Activated T-helper 1 cell treated with anti-CD3 and anti-CD28 coated beads, Interleukin-12 subunit alpha, Interleukin-12 subunit beta, Interleukin-2, Interleukin-4 antibody, amounts not matched to agents 30 ng/mL and 10 ng/mL and 1 ng/mL, durations not matched to agents 14 hours and 24 hours and 36 hours (primary cell): ENCODE measurements at places on chromosomes 1 and 21.

- H3K36me3 ChIP-seq, result no peaks in the 10 kb centered on the region
- no peaks in the 10 kb centered on the region for H3K4me1 ChIP-seq
- no peak overlapping the region for H3K4me3 ChIP-seq
- H3K27ac ChIP-seq, result no peak overlapping the region
- H3K27me3 ChIP-seq, result no peaks in the 10 kb centered on the region
Measured at GRCh38 chr1:71303617-71304041, 222.8 kb upstream of the ZRANB2 start.

GRCh38 chr1:110340207-110340468 lies 961 bp downstream of the RBM15 start:
- H3K36me3 ChIP-seq, result peaks cover 46% of the 10 kb centered on the region
- H3K4me1 ChIP-seq, result peaks cover 62% of the 10 kb centered on the region
- H3K4me3 ChIP-seq, result no peak overlapping the region
- H3K27me3 ChIP-seq, result no peaks in the 10 kb centered on the region
- H3K27ac ChIP-seq, result no peak overlapping the region
- DNase-seq, result no peak

GRCh38 chr1:96376846-96377245 lies 344.7 kb upstream of the PTBP2 start:
- no peaks in the 10 kb centered on the region for H3K27me3 ChIP-seq
- no peak overlapping the region for H3K4me3 ChIP-seq
- H3K36me3 ChIP-seq, result no peaks in the 10 kb centered on the region
- no peaks in the 10 kb centered on the region for H3K4me1 ChIP-seq
- no peak for DNase-seq

DNA sequence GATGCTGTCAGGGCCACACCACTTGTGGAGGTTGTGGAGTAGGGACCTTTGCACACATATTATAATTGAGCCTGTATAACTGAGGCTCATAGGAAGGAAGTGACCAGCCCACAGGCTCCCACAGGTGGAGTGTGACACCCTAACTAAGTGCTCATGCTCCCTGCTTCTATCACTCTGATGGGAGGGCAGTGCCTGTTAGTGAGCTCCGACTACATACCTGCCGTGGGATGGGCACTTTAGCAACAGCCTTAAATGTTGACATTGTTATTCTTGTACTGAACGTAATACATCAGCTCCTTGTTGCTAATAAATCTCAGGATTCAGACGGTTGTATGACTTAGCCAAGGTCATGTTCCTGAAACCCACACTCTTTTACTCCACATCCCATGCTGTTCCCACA lies 58.0 kb downstream of the BEND5 start:
- H3K27ac ChIP-seq, result no peak overlapping the region
- H3K4me3 ChIP-seq, result no peak overlapping the region
- no peaks in the 10 kb centered on the region for H3K27me3 ChIP-seq
- H3K4me1 ChIP-seq, result no peaks in the 10 kb centered on the region
- no peaks in the 10 kb centered on the region for H3K36me3 ChIP-seq

DNA sequence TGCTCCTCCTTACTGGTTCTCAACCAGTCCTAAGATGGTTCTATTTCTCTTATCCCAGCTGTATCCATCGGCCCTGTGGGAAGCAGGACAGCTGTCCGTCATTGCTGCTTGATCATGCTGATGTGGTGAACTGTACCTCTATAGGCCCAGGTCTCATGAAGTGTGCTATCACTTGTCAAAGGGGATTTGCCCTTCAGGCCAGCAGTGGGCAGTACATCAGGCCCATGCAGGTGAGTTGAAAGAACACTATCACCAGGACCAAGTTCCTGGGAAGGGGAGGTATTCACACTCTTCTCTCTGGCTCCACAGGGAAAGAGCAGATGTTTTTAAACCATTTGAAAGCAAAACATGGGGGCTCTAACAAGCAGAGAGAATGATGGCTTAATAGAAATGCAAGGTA lies 302.6 kb downstream of the PAPPA2 start:
- no peaks in the 10 kb centered on the region for H3K27me3 ChIP-seq
- H3K4me3 ChIP-seq, result no peak overlapping the region
- no peaks in the 10 kb centered on the region for H3K4me1 ChIP-seq
- DNase-seq, result no peak
- no peaks in the 10 kb centered on the region for H3K36me3 ChIP-seq
- no peak overlapping the region for H3K27ac ChIP-seq

GRCh38 chr1:98421085-98421435 lies 240.5 kb upstream of the SNX7 start:
- H3K4me1 ChIP-seq, result no peaks in the 10 kb centered on the region
- no peaks in the 10 kb centered on the region for H3K36me3 ChIP-seq
- no peak overlapping the region for H3K4me3 ChIP-seq
- DNase-seq, result no peak
- no peaks in the 10 kb centered on the region for H3K27me3 ChIP-seq
- H3K27ac ChIP-seq, result no peak overlapping the region

DNA sequence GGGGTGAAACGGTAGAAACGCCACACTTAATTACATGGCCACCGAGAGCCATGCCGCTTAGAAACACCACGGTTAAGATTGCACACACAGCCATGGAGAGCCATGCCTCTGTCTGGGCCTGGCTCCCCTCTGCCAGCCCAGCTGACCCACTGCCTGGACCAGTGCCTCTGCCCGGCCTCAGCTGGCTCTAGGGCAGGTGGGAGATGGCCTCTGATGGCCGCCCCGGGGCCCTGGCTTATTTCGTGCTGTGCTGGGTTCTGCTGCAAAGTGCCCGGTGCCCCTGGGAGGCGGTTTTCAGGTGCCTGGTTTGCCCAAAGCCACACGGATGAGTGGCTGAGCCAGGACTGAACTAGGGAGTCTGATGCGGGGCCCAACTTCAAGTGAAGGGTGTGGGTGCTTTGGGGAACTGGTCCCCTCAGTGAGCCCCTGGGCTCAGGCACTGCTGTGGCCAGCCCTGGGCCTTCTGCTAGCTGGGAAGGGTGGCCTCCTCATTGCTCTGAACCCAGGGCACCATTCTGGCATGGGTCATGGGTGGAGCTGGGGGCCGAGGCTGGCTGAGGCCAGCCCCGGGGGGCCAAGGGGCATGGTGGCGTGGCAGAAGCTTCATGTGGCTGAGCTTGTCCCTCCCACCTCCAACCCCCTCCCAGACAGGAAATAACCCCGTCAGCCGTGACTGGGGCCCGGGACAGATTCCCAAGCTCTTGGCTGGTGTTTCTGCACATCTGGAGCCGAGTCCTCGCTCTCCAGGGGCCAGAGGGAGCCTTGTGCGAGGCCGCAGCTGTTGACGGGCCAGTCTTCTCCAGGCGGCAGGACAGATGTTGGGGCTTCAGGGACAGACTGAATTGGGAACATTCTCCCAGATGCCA lies 1.9 kb upstream of the GPR153 start:
- H3K27me3 ChIP-seq, result peaks cover 12% of the 10 kb centered on the region
- H3K27ac ChIP-seq, result no peak overlapping the region
- no peak overlapping the region for H3K4me3 ChIP-seq

DNA sequence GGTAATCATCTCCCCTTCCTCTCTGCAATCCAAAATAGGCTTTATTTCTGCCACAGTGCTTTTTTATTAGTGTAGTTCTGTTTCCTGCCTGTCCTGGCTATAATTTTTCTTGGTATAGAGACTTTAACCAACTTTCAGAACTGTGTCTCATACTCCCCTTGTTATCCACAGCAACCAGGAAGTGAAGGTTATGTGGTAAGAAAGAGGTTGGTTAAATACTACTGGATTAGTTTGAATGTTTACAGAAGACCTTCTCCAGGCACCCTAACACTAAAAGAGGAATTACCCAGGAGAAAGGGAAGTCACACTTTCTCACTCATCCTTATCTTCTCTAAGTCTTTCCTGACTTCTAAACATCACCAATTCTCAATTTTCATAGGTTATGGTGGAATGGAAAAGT lies 17.8 kb upstream of the TNFSF4 start:
- peaks cover 15% of the 10 kb centered on the region for H3K4me1 ChIP-seq
- H3K4me3 ChIP-seq, result no peak overlapping the region
- no peak for DNase-seq
- H3K27me3 ChIP-seq, result peaks cover 3% of the 10 kb centered on the region

GRCh38 chr1:102897557-102897956 lies 210.8 kb downstream of the COL11A1 start:
- no peak overlapping the region for H3K4me3 ChIP-seq
- no peak overlapping the region for H3K27ac ChIP-seq
- DNase-seq, result no peak
- H3K36me3 ChIP-seq, result no peaks in the 10 kb centered on the region
- H3K4me1 ChIP-seq, result no peaks in the 10 kb centered on the region

DNA sequence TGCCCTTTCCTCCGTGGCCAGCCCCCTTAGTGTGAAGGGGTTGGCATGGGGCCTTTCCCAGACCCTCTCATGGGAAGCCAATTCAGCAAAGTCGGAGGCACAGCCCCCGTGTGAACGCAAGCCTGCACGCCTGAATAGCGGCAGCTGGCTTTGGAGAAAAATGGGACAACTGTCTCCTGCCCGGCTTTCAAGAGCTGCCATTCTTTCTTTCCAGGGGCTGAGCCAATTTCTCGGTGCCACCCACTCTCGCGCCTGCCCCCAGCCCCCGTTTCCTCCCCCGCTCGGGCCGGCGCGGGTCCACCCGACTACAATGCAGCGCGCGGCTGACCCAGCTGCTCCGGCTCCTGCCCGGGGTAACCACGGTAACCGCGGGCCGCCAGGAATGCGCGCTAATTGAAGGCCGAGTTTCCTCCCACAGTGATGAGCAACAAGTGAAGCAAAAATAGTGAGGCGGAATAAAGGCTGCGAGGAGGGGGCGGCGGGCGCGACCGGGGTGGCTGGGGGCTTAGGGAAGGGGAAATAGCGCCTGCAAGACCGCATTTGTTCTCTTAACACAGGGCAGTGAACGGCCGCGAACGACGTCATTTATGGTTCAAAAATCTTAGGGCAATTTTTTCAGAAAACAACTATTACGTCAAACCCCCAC lies 27.8 kb downstream of the ILDR2 start:
- no peak overlapping the region for H3K27ac ChIP-seq
- peaks cover 29% of the 10 kb centered on the region for H3K27me3 ChIP-seq
- H3K4me3 ChIP-seq, result no peak overlapping the region
- DNase-seq, result no peak
- H3K36me3 ChIP-seq, result no peaks in the 10 kb centered on the region
